ENCODE measurements at places on chromosomes 1 and 21.
A peak's percentile ranks its signal among the peaks of the same experiment; 100 is the strongest.

DNA sequence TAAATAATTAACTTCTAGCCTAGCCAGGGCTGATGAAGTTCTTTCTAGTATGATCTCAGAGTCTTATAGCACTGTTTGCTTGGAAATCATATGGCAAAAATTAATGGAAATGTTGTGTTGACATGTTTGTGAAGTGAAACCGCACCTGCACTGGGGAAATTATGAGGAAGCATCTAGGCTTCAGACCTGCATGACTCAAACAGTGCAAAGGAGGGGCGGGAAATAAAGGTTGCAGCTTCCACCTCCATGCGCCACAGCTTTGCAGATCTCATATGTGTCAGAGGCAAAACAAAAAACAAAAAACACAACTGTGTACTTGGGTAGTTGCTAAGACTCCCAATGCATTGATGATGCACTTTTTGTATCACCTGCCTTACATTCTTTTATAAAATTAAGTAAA is 1080.6 kb downstream of the PLA2G4A start:
- no peak for DNase-seq

- DNase-seq = no peak
Measured at GRCh38 chr1:30968220-30968971, 59.8 kb upstream of the SDC3 start.

GRCh38 chr1:179923029-179923428 is 31.6 kb upstream of the CEP350 start:
- no peak for DNase-seq

DNA sequence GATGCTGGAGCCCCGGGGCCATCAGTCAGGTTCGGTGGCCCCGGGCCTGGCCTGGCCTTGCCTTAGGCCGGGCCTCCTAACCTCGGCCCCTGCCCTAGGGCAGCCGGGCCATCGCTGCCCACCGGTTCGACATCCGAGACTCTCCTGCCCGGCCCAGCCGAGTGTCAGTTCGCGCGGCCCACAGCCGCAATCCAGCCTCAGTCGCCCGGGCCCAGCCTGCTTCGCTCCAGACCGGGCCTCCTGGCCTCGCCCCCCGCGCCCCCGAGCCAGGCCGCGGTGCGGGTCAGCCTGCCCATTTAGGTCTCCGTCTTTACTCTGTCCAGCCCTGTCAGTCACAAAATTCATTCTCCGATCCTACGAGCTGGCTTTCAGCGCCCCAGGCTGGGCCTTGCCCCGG is 777 bp downstream of the LRRC41 start:
- no peak for DNase-seq

DNA sequence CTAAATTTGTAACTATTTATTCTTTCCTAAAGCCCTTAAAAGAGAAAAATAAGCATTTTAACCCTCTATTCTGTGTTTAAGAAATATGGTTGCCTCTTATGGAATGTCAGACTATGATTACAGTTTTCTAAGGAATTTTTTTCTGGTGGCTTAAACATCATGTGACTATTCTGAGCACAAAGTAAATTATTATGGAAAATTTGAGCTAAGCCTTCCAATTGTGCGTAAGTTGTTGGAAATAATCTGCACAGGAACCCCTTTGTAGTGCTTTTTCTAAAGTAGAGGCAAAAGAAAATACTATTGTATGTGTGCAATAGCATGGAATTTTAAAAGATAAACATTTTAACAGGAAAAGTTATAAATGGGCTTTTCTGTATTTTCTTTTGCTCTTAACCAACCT is 254.8 kb downstream of the PBX1 start:
- no peak for DNase-seq

DNA sequence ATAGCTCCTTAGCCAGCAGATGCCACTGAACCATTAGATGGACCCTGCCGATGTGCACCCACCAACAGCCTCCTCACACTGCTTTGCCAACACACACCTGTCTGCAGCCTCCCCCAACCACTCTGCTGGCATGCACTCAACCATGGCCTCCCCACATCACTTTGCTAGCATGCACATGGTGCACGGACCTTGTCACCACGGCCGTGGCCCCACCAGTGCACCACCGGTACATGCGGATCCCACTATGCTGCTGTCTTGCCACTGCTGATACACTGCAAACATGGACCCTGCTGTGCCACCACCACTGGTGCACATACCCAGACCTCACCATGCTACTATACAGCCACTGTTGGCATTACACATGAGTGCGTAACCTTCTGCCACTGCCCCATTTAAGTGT is 66.1 kb downstream of the HFM1 start:
- DNase-seq = no peak

GRCh38 chr1:31987135-31987619 is 26.5 kb upstream of the KHDRBS1 start:
- DNase-seq = peak; percentile 31

Measured in fibroblast of skin of left quadriceps (primary cell).